Neuronal stem cell (in vitro differentiated cells): ENCODE measurements at places on chromosomes 13 and 19.

DNA sequence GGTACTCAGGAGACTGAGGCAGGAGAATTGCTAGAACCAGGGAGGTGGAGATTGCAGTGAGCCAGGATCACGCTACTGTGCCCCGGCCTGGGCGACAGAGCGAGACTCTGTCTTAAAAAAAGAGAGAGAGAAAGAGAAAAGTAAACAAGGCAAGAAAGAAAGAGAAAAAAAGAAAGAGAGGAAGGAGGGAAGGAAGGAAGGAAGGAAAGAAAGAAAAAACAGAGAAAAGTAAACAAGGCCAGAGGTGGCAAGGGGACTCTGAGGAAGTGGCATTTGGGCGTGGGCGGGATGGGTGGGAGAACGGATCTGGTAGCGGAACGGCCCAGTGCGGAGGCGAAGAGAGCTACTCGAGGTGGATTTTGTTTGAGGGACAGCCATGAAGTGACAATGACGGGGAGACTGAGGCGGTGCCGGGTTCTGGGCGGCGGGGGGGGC, 7.5 kb upstream of the ARRDC2 start:
- DNase-seq: no peak

DNA sequence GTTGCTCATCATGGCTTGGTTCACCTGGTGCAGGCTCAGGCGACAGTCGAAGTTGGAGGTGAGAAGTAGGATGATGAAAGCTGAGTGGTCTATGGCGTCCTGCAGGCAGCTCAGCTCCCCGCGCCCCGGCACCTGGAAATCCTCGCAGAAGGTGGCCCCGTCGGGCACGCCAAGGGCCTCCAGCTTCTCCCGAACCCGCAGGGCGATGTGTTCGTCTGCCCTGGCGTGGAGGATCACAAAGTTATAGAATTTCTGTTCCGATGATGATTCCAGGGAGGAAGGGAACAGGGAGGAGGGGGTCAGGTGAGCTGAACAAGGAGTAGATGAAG, 14.6 kb downstream of the TICAM1 start:
- DNase-seq: no peak

DNA sequence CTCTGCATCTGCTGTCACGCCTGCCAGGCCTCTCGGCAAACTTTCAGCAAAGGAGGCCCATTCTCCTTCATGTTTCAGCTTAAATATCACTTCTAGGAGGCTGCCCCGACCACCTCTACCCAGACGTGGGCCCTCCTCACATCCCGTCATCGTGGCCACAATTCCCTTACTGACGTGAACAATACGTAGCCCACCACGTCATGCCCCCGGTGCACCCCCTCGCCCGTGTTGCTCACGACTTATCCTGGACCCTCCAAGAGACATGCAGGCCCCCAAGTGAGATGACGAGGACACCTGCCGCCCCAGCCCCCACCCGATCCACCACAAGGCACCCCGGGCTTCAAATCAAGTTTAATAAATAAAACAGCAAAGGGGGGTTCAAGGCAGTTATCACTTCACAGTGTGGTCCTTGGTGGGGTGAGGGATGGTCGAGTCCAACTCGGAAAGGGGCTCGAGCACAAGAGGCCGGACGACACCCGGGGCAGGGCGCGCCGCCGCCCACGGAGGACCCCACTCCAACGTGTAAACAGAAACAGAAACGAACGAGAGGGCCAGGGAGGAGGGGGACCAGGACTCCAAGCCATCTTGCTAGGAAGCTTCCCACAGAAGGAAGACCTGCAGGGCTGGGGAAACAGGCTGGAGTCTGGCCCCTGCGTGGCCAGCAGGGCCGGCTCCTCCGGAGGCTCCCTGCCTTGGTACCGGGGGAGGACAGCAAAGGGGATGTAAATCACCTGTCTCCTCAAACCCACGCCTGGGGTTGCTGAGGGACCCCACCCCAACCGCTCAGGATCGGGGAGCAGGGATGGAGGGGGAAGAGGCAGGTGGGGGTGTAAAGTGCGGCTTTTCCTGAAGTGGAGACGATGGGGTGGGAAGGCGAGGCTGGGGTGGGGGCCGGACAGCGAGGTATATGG, 14.3 kb upstream of the PLPP2 start:
- DNase-seq: no peak

- DNase-seq: no peak
These were observed 29.1 kb downstream of the ATP12A start for GRCh38 chr13:24709186-24709913.

DNA sequence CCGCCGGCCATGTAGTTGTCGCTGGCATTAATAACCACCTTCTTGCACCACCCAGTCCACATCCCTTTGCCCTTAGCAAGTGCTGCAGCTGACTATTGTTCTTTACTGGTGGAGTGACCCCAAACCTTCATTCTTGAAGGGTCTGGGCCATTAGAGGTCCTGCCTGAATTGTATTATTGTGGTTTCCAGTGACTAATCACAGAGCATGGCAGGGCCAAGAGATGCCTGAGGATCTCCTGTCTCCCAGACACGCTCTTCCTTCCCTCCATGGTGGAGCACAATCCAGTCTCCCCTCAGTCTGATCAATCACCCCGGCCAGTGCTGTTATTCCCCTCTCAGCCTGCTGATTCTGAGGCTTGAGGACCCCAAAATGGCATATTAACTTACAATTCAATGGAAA, 39.0 kb downstream of the C1QTNF9 start:
- DNase-seq: no peak

DNA sequence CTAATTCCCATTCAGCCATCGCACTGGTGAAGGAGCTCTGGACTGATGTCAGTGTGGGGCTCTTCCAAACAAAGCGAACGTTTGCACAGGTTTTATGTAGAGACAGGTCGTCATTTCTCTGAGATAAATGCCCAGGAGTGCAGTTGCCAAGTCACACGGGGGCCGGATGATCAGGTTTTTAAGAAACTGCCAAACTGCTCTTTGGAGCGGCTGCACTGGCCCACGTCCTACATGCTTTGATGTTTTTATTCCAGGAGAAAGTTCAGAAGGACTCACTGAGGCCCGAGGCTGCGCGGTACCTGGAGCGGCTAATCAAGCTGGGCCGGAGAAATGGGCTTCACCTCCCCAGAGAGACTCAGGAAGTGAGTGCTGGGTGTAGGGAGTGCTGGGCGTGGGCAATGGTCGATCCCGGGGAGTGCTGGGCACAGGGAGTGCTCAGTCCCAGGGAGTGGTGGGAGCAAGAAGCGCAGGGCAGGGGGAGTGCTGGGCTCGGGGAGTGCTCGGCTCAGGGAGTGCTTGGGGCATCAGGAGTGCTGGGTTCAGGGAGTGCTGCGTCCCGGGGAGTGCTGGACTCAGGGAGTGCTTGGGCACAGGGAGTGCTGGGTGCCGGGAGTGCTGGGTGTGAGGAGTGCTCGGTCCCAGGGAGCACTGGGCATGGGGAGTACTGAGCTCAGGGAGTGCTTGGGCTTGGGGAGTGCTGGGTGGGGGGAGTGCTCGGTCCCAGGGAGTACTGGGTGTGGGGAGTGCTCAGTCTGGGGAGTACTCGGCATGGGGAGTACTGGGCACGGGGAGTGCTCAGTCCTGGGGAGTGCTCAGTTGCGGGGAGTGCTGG, 10.7 kb downstream of the THOP1 start:
- no peak for DNase-seq

- peak; percentile 74 for DNase-seq
These were observed 186.2 kb downstream of the USP12 start for GRCh38 chr13:26985285-26985878.
